ENCODE measurements at places on chromosomes 3 and 15. TPM values are rescaled to one million over a fixed set of nuclear protein-coding genes. Genes with fewer than 3 reads are reported as not detected.

DNA sequence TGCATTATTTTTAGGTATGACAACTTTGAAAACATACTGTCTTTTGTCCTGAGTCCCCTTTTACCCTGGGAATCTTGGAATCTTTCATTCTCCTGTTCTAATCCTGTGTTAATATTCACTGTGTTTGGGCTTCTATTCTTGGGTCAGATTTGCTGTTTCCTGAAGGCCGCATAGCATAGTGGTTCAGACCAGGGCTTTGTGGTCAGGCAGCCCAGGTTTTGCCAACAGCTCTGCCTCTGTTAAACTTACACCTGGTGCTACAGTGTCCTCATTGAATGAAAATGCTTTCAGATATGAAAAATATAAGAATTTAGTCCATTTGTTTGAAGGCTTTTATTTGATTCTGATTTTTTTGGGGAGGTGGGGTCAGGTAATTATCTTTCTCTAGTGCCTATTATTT lies 58.4 kb downstream of the SLC25A26 start:
- DNase-seq: no peak

GRCh38 chr3:72768481-72768880 lies 79.8 kb downstream of the SHQ1 start:
- no peak for DNase-seq

DNA sequence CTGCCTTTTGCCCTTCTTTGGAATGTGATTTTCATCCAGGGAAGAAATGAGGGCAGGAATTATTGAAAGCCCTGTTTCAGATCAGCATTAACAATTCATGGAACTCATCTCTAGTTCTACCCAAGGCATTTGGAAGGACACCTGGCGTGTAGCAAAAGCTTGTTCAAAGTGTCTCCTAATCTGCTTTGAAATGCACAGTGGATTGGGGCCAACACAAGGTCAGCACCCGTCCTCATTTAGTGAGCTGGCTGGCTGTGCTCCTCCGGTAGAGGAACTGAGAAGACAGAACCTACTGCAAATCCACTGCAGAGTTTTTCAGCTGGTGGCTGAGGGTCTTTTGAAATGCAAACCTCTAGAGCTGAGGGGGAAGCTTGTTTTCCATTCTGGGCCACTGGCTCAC lies 141.6 kb upstream of the STT3B start:
- DNase-seq: no peak

DNA sequence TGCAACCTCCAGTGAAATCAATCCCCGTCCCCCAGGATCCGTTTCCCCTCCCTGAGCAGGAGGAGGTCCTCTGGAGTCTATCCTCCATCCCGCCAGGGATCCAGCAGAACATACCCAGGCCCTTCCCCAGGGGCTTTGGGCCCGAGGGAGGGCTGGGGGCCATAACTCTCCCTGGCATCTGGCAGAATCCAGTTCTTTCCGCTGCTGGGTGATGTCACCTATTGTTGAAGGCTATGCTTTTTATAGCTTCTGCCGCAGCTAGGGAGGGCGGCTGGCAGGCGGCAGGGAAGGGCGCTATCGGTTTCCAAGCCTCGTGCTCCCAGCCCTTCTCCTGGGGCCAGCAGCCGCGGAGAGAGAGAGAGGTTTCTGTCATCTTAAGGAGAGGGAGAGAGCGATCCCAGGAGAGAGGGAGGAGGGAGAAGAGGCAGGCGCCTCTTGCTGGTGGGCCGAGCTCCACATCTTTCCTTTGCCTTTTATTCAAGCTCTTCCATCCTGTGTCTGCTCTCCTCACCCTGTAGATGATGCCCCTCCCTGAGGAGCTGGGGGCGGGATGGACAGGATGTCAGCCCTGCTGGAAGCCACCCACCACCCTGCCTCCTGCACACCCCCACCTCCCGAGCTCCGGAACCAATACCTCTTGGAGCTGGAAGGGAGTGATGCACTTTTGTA lies 120.1 kb downstream of the ANP32A start:
- peak; percentile 58 for DNase-seq

DNA sequence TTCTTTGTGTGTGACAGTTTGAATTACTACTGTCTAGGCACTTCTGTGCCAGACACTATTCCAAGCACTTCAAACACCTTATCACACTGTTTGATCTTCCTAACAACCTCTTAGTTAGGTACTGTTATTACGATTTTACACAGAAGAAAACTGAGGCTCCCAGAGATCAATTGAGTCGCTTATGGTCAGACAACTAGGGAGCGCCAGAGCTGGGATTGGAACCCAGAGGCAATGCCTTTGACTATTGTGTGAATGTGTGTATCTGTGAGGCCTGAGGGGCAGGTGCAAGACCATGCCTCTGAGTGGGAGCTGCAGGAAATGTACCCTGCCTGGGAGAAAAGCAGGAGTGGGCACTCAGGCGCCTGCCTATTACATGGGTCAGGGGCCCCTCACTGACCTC lies 1.8 kb downstream of the TRH start:
- DNase-seq: no peak

DNA sequence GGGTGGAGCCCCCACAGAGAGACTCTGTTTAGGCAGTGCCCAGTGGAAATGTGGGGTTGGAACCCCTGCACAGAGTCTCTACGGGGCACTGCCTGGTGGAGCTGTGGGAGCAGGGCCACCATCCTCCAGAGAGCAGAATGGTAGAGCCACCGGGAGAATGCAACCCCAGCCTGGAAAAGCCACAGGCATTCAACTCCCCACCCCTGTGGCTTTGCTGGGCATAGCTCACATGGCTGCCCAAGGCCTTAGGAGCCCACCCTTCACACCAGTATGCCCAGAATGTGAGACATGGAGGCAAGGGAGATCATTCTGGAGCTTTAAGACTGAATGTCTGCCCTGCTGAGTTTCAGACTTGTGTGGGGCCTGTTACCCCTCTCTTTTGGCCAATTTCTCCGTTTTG lies 19.0 kb upstream of the CHCHD6 start:
- DNase-seq: no peak

DNA sequence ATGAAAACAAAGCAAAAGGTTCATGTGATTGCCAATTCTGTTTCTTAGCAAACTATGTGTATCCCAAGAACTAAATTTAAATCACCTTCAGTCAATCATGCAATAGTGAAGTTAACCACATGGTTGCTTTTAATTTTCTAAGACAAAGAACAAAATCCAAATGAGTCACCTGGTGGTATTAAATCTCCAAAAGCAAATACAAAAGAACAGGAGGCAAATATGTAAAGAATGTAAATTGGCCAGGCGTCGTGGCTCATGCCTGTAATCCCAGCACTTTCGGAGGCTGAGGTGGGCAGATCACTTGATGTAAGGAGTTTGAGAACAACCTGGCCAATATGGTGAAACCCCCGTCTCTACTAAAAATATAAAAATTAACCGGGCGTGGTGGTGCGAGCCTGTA lies 54.2 kb upstream of the PIK3R4 start:
- no peak for DNase-seq

- DNase-seq: no peak
These were observed 21.7 kb downstream of the FBLN2 start for GRCh38 chr3:13570391-13571194.

GRCh38 chr15:51046799-51047449 lies 47.8 kb downstream of the TNFAIP8L3 start:
- no peak for DNase-seq

DNA sequence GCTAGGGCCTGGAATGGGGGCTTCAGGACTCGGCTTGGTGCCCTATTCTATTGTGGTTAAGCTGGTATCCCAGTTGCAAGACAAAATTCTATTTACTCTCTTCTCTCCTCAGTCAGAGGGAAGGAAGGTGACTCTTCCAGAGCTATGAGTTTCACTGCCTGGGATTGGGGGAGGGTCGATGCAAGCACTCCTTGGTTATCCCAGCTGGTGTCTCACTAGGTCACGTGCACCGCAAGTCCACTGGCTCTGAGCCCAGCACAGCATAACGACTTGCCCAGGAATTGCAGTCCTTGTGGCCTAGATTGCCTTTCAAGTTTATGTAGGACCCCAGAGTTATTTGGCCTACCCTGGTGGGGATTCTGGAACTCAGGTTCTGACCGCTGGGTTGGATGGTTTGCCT lies 958.8 kb downstream of the IGSF11 start:
- no peak for DNase-seq

- no peak for DNase-seq
These were observed 21.9 kb upstream of the POLR2M start for GRCh38 chr15:57684491-57685151.

GRCh38 chr15:48475600-48476395 lies 144.6 kb downstream of the DUT start:
- DNase-seq: no peak

GRCh38 chr15:33021806-33022389 lies 172.6 kb downstream of the FMN1 start:
- peak; percentile 29 for DNase-seq

- DNase-seq: no peak
These were observed 11.6 kb downstream of the ADAMTS17 start for GRCh38 chr15:100330221-100330620.

DNA sequence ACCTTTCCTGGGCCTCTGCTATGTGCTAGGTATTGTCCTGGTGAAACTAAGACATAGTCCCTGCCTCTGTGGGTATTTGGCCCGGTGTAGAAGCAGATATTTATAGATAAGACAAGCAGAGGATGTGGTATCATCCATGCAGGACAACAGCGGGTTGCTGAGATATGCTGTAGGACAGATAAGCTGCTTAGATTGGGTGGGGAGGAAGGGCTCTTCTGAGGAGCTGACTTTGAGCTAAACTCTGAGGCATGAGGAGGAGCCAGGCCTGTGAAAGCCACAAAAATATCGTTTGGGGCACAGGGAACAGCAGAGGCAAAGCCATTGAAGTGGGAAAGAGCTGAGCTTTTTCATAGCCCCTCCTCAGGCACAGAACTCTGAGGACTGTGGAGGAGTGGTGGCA lies 492.5 kb upstream of the CFAP20DC start:
- DNase-seq: no peak

The FGF12 gene
- 1.4 TPM for total RNA-seq

The ZPLD1 gene
- 0.10 TPM for total RNA-seq

The ZDHHC23 gene
- 3.4 TPM for total RNA-seq

The GOLGA8N gene
- total RNA-seq: 14.3 TPM

The GXYLT2 gene
- total RNA-seq: 65.3 TPM

The AADACL2 gene
- total RNA-seq: 21.6 TPM

The KAT2B gene
- total RNA-seq: 24.7 TPM

The TMC3 gene
- 0.20 TPM for total RNA-seq

The DUOXA2 gene
- not detected for total RNA-seq

The GPR87 gene
- 13.3 TPM for total RNA-seq

The REC114 gene
- not detected for total RNA-seq

The ANKRD34C gene
- not detected for total RNA-seq

Data from skin of body (tissue), 3 donors.